SK-N-SH treated with all-trans-retinoic acid at 6 μM for 48 hours (cell line): ENCODE measurements at places on chromosomes 12 and 14.

GRCh38 chr12:129127211-129127610 lies 273.9 kb downstream of the GLT1D1 start:
- ATAC-seq, result no peak

- ATAC-seq, result no peak
Observed at GRCh38 chr14:51201890-51202289, 38.2 kb upstream of the TMX1 start.

DNA sequence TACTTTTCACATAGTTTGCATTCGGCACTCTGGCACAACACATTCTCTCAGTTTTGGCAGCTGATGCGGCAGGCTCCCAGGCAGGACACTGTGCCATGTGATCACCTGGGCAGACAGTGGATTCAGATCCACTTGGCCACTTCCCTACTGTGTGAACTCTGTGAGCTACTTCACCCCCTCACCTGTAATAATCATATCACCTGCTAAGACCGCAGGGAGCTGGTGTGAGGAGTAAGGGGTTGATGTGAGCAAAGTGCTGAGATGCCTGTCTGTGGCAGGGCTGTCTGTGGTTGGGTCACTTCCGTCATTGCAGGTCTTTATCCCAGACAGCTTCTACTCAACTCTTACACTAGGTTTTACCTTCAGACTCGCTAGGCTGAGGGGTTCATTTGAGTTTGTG lies 50.4 kb upstream of the AMN start:
- ATAC-seq, result no peak

DNA sequence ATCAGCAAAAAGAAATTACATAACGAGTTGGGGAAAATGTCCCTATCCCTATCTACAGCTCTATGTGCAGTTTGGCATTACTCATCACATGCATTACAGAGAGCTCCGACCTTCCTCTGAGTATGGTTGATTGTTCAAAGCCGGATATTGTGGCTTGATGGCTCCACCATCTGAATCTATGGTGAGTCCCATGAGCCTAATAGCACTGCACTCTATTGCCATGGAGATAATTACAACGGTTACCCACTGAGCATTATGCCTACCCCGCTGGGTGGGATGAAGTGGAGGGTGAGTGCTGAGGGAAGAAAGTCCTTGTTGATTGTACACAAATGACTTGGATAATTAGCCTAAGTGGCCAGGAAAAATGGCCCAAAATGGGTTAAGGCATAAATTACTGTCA lies 800.5 kb downstream of the NRXN3 start:
- ATAC-seq, result no peak
